ENCODE measurements at places on chromosomes 1 and 21. TPM values are rescaled to one million over a fixed set of nuclear protein-coding genes. Genes with fewer than 3 reads are reported as not detected.

SELENBP1 gene
- total RNA-seq, result 117 TPM

SPRR2F gene
- 62.3 TPM for total RNA-seq

CADM3 gene
- 1.7 TPM for total RNA-seq

DNASE2B gene
- not detected for total RNA-seq

AIRE gene
- total RNA-seq, result not detected

SERPINC1 gene
- not detected for total RNA-seq

RNU1-4 gene
- total RNA-seq, result 3,807 TPM

ADAM30 gene
- total RNA-seq, result not detected

GABRD gene
- total RNA-seq, result not detected

NTMT2 gene
- not detected for total RNA-seq

CYP4A11 gene
- total RNA-seq, result 0.10 TPM

KDM1A gene
- 56.1 TPM for total RNA-seq

FMO1 gene
- 13.5 TPM for total RNA-seq

LMX1A gene
- total RNA-seq, result not detected

F3 gene
- total RNA-seq, result 112 TPM

FLAD1 gene
- total RNA-seq, result 19.9 TPM

TRPM2 gene
- total RNA-seq, result 0.48 TPM

TSPEAR gene
- total RNA-seq, result not detected

DAB1 gene
- total RNA-seq, result 0.38 TPM

NMNAT2 gene
- 0.24 TPM for total RNA-seq

FAM163A gene
- not detected for total RNA-seq

TMPRSS3 gene
- not detected for total RNA-seq

PLPPR4 gene
- 0.34 TPM for total RNA-seq

TRIM46 gene
- total RNA-seq, result 0.12 TPM

PTGFRN gene
- total RNA-seq, result 73.0 TPM

WNT2B gene
- total RNA-seq, result 13.8 TPM

PTPN22 gene
- 2.1 TPM for total RNA-seq

GIPC2 gene
- 1.8 TPM for total RNA-seq

ATP1A4 gene
- total RNA-seq, result not detected

RHBDL2 gene
- 0.25 TPM for total RNA-seq

ECM1 gene
- total RNA-seq, result 6.8 TPM

MPZL1 gene
- 106 TPM for total RNA-seq

RGL1 gene
- total RNA-seq, result 21.7 TPM

S100A3 gene
- 1.0 TPM for total RNA-seq

OR4F29 gene
- not detected for total RNA-seq

HSD11B1 gene
- 16.2 TPM for total RNA-seq

SH3D21 gene
- total RNA-seq, result 22.6 TPM

FRRS1 gene
- total RNA-seq, result 10.4 TPM

KCNJ15 gene
- total RNA-seq, result not detected

CHIA gene
- total RNA-seq, result not detected

ZNF648 gene
- total RNA-seq, result 0.57 TPM

VCAM1 gene
- total RNA-seq, result 28.4 TPM

CD1D gene
- 0.18 TPM for total RNA-seq

FABP3 gene
- total RNA-seq, result 32.2 TPM

GBP7 gene
- not detected for total RNA-seq

GPR61 gene
- not detected for total RNA-seq
